Activated CD4-positive, alpha-beta T cell treated with anti-CD3 and anti-CD28 coated beads, Interleukin-2, amount 10 ng/mL, durations not matched to agents 24 days and 14 days (primary cell): ENCODE measurements at places on chromosomes 6 and 20.
A peak's percentile ranks its signal among the peaks of the same experiment; 100 is the strongest.

DNA sequence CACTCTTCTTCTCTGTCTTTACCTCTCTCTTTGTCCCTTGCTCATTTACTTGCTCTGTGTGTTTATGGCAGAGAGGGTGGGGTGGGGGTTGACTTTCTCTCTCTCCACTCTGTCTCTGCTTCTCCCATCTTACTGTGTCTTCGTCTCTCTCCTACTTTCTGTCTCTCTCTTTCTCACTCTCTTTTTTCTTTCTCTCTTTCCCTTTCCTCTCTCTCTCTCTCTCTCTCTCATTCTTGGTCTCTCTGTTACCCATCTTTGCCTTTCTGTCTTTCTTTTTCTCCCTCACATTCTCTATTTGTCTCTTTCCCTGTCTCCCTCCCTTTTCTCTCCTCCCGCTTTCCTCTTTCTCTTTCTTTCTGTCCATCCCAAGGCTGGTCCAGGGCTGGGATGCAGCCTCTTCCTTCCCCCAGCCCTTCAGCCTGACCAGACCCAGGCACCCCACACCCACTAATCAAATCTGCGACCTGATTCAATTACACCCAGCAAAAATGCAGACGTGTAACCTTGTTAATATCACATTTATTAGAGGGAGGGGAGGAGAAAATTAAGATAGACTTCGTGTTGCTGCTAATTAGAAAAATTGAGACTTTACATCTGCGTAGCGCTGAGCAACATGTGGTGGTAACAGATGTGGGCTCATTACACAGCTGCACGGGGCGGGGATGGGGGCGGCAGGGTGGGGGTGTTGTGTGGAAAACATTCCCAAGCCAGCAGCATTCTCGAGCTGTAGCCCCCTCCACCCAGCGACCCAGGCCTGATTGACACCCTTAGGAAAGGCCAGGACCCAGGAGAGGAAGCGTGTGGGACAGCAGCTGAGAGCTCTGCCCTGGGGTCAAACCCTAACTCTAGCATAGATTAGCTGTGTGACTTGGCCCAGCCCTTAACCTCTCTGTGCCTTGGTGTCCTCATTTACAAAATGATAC, 124.9 kb upstream of the MAFB start:
- no peak for DNase-seq

DNA sequence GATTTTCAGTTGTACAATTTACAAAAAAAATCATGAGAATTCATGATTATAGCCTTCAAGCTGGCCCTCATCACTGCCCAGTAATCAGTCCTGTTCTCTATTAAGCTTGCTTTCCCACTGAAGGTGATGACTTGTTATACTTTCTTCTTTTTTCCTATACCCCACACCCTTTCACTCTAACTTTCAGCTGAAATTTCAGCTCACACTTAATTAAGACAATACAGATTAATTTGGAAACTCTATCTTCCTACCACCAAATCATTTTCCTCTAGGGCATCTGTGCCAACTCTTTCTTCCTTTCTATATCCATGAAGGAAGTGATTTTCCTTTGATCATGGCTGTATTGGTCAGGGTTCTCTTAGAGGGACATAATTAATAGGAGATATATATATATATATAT, 449.9 kb downstream of the CD109 start:
- DNase-seq = no peak

DNA sequence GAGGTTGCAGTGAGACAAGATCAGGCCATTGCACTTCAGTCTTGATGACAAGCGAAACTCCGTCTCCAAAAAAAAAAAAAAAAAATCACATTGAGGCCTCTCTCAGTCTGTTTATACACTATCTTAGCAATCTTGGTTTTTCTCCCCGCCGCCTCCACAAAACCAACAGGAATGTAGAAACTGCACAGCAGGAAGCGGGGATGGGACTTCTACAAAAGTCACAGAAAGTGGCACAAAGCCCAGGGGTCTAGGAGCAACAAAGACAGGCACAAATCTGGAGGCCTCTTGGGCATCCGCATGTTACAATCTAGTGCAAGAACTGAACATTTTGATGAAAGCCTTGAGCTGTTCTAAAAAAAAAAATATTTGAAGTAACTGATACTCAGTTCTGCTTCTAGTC, 48.6 kb downstream of the KDM1B start:
- no peak for DNase-seq

DNA sequence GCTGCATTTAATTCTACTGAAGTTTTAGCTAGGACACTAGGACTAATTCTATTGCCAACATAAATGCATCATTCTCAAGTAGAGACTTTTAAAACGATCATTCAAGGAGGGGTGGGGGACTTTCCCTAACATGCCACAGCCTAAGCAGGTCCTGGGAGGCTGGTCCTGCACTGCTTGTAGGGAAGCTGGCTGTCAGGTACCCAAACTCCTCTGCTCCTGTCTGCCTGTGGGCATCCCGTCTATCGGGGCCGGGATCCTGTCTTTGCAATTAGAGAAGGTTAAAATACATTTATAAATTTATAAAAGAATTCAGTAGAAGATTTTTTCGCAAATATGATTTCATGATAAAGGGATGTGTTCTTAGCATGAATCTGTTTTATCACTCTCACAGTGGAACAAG, 51.6 kb upstream of the MPC1 start:
- no peak for DNase-seq

DNA sequence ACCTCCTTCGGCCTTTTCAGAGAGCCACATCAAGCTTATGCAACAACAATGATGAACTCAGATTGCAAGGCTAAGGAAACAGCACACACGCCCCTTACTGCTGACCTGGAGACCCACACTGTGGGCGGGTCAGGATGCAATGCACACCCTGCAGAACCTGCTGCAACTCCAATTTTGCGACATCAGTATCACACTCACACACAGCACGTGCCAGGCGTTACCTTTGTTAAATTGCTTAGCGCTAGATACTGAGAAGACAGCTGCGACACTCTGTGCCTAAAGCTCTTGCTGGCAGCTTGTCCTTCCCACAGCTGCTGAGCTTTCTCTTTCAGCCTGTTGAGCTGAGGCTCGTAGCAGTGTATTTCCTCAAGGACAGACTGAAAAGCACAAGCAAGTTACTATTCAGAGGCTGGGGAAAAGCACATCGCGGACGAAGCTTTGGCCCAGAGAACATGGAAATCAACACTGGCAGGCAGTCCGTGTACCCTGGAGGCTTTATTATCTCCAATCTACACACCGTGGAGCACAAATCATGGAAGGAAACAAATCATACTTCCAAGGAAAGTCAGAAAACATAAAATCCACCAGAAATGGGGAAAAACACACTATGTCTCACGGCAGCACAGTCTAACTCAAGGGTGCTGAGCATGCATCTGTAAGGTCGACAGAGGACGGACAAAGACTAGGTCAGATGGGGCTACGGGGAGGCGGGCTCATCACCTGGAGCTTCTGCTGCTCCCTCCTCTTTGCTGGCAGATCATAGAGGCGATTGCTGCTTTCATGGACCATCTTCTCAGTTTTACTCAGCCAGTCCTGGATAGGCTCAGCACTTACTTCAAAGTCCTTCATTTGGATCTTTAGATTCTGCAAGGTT, 268.2 kb downstream of the SYNE1 start:
- peak; percentile 45 for DNase-seq

GRCh38 chr6:9420316-9421015, 985.1 kb upstream of the SLC35B3 start:
- no peak for DNase-seq

DNA sequence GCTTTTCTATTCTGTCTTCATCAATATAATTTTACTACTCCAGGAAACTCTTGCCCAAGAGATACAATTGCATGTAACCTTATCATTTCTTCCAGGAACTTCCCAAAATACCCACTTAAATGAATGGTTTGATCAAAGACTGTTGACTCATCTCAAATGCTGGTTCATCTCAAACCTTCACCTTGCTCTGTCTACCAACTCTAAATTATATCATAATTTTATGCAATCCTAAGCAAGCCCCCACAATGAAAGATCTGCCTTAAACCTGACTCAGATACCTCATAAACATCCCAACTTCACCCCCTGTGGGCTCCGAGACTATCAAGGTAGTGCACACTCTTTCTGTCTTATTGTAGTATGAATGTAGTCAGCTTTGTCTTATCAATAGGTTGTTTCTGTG, 65.5 kb upstream of the GCM1 start:
- no peak for DNase-seq

DNA sequence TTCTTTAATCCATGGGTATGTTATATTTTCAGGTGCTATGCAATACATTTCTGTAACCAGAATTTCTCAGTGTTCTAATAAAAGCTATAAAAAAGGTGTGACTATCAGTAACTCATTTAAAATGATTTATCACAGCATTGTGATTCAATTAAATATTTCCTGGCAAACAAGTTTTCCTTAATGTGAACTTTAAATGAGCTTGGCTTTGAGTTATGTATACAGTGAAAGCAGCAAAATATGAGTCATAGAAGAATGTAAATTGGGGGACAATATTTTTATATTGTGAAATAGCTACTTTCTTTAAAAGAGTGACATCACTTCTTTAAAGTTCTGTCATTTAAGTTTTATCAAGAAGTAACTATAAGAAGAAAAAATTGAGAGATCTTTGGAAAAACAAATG, 484.9 kb upstream of the MAN1A1 start:
- no peak for DNase-seq

GRCh38 chr20:38034108-38034649, 633 bp downstream of the RPRD1B start:
- no peak for DNase-seq

DNA sequence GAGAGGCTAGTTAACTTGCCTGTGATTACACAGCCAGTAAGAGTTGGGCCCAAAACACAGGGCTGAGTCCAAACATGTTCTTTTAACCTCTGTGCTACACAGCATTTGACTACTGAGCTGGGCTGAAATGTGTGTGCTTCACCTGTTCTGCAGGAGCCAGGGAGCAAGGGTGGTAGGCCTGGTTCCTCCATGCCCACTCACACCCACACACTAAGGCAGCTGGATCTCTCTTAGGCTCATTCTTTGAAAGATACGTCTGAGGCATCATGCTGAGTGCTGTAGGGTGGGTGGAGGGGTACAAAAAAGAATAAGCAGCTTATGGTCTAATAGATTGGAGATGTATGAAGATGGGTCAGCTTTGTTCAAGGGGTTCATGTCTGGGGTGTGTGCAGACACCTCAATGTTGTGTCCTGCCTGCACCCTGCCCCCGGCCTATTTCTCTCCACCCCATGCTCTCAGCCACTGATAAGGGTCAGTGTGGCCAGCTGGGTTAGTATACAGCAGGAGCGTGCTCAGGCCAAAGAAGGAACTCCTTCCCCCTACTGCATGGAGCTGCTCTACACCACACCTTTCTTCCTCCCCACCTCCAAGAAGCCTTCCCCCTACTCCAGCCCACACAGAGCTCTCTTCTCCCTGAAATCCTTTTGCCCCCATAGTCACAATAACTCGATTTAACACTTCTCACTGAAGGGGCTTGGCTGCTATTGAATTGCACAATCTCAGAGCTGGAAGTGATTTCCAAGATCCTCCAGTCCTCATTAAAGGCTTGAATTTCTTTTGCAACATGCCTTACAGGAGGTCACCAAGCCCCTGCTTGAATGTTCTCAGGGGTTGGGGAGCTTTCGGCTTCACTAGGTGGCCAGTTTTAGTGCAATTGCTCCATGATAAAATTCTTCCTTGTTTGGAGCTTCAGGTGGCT, 3.4 kb downstream of the PPP2R5D start:
- DNase-seq = no peak

DNA sequence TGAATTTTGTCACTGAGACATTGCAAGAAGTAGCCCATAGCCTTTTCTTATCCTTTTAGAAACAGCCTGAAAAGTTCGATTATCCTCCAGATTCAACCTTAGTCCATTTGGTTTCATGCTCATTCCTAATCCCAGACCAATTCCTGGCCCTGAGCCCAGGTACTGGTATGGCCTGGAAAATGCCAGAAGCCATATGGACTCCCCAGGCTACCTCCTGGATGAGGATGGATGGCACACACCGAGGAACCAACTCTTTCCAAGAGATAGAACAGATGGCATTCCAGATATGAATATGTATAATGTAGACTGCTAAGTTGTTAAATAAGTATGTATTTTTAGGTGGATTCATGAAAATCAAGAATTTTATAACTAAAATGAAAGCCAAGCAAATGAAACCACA, 51.6 kb upstream of the SNAP25 start:
- no peak for DNase-seq

- no peak for DNase-seq
These were observed 11.5 kb downstream of the ATP9A start for GRCh38 chr20:51756653-51757052.

DNA sequence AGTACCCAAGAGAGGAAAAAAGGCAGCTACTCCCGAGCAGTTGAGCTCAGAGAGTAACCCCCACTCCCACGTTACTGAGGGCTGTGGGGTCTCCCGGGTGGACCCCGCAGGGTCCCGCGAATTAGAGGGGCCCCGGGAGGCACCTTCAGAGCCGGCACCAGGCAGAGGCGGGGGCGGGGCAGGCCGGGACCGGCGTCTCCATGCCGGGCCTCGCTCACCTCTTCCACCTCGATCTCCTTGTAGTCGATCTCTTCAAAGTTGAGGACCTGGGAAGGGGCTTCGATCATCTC, 381 bp downstream of the MAP3K7 start:
- DNase-seq = no peak

DNA sequence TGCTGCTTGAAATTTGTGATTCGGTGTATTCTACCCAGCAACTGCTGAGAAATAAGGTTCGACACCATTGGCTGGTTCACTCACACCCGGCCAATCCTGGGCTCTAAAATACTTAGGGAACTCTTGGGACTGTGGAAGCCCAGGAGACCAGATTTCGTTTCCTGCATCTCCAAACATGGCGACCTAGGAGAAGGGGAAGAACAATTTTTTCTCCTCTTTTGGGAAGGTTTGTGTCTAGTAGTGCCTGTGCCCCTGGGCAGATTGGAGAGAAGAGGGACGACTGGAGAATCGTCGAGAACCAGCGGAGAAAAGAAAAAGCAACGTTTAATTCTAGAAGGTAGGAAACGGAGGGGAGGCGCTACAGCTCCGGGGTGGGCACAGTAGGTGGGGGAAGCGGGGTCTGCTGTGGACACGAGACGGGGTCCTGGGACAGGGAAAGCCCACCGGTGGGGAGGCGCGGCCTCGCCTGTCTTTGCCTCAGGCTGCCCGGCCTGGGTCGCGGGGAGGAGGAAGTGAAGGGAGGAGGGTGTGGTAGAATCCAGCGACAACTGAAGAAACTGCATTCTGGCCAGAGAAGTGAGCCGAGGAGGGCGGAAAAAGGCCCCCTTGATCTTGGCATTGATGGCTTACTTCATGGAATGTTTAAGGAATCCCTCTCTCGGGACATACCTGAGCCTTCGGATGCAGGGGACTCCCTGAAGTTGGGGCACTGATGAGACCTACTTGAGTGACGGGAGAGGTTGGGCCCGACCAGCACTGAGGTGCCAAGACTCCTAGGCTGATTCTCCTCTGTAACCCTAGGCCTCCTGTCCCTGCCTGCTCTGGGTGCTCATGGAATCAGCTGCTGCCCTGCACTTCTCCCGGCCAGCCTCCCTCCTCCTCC, at the start of gene BTN2A1:
BTN2A1 (plus strand) TSS at position 150 of the 883 bp plus-strand sequence; CDS start at position 832, 682 bp downstream.
- DNase-seq = peak; percentile 92

- no peak for DNase-seq
These were observed 98.4 kb downstream of the FOXC1 start for GRCh38 chr6:1708122-1708521.

- peak; percentile 68 for DNase-seq
These were observed 249.4 kb downstream of the ATXN1 start for GRCh38 chr6:16511723-16512489.
